ENCODE measurements at places on chromosomes 7 and 10.

- no peaks in the 10 kb centered on the region for H3K27me3 ChIP-seq
- no peak overlapping the region for H3K27ac ChIP-seq
- H3K36me3 ChIP-seq = no peaks in the 10 kb centered on the region
- H3K4me1 ChIP-seq = no peaks in the 10 kb centered on the region
- no peak overlapping the region for H3K4me3 ChIP-seq
Observed at GRCh38 chr7:128841171-128841690, 11.0 kb downstream of the FLNC start.

DNA sequence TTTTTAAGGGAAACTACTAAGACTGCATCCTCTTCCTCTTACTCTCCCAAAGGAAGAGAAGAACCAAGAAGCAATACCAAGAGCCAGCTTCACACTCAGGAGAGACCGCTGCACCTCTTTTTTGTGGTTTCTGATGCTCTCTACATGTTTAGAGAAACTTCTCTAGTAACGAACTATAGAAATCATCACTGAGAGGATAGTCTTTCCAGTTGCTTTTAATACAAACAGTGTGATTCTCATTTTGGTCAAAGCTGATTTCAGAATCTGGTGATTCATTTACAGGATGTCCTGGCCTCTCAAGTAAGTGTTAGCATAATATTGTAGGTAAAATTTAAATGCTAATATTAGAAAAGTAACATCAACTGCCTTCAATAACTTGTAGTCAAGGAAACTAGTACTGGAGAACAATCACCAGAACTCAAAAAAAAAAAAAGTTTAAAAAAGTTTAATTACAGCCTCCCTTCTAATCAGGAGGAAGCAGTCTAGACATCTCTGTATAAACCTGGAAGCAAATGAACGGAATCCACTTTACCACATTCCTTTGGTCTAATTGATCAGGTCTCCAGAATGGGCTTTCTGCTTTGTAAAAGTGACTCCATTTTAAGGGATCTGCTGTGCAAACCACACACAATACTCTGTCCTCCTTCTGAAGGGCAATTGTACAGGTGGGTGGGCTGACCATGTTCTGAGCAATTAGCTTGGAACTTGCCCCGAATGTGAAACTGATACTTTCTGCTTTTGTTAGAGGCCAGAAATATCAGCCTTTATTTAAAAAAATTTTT, 3.0 kb downstream of the LAMB1 start:
- H3K4me3 ChIP-seq = no peak overlapping the region
- no peak overlapping the region for H3K27ac ChIP-seq
- H3K4me1 ChIP-seq = no peaks in the 10 kb centered on the region
- no peaks in the 10 kb centered on the region for H3K36me3 ChIP-seq
- peaks cover 15% of the 10 kb centered on the region for H3K27me3 ChIP-seq

GRCh38 chr10:68618234-68618633, 58.1 kb downstream of the TET1 start:
- no peak overlapping the region for H3K4me3 ChIP-seq
- no peaks in the 10 kb centered on the region for H3K4me1 ChIP-seq
- no peak overlapping the region for H3K27ac ChIP-seq
- H3K36me3 ChIP-seq = no peaks in the 10 kb centered on the region
- H3K27me3 ChIP-seq = no peaks in the 10 kb centered on the region
- no peak for DNase-seq

- no peaks in the 10 kb centered on the region for H3K36me3 ChIP-seq
- H3K27me3 ChIP-seq = no peaks in the 10 kb centered on the region
- H3K4me3 ChIP-seq = no peak overlapping the region
- H3K4me1 ChIP-seq = no peaks in the 10 kb centered on the region
Observed at GRCh38 chr10:121818599-121818998, 109.2 kb downstream of the ATE1 start.

GRCh38 chr7:157685430-157686284, 348.9 kb downstream of the DNAJB6 start:
- peaks cover 21% of the 10 kb centered on the region for H3K4me1 ChIP-seq
- H3K4me3 ChIP-seq = no peak overlapping the region
- H3K27ac ChIP-seq = no peak overlapping the region
- no peaks in the 10 kb centered on the region for H3K36me3 ChIP-seq
- DNase-seq = no peak
- H3K27me3 ChIP-seq = peaks cover 53% of the 10 kb centered on the region

GRCh38 chr10:132497861-132498561, 39.6 kb upstream of the INPP5A start:
- no peaks in the 10 kb centered on the region for H3K4me1 ChIP-seq
- H3K27me3 ChIP-seq = no peaks in the 10 kb centered on the region
- no peak for DNase-seq
- no peaks in the 10 kb centered on the region for H3K36me3 ChIP-seq
- no peak overlapping the region for H3K27ac ChIP-seq

DNA sequence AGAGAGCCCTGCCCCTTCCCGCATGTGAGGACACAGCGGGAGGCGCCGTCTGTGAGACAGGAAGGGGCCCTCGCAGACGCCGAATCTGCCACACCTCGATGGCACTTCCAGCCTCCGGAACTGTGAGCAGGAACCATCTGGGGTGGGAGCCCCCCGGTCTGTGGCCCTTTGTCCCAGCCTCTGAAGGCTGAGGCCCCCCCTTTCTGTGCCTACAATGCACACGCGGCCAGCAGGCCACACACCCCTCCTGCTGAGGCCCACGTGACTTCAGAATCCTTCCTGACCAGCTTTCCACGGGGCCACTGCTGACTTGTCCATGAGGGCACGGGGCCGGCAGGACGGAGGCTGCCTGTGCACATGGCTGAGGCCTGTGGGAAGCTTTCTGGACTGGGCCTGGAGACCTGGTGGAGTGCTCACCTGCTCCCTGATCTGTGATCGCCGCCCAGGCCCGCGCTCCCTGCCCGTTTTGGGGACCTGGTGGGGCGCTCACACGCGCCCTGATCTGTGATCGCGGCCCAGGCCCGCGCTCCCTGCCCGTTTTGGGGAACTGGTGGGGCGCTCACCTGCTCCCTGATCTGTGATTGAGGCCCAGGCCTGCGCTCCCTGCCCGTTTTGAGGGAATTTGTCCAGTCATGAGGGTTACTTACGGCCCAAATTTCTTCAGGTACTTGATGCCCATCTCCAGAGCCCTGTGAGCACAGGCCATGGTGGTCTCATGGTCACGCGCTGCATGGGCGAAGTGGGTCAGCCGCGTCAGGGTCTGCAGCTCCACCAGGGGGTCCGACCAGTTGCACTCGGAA, 34.3 kb downstream of the CFAP46 start:
- no peaks in the 10 kb centered on the region for H3K4me1 ChIP-seq
- H3K27me3 ChIP-seq = no peaks in the 10 kb centered on the region
- DNase-seq = no peak
- no peak overlapping the region for H3K4me3 ChIP-seq

GRCh38 chr10:79067241-79068202, 1.2 kb upstream of the ZMIZ1 start:
- H3K27me3 ChIP-seq = no peaks in the 10 kb centered on the region
- DNase-seq = peak; percentile 73
- H3K27ac ChIP-seq = peak overlapping the region; percentile 74
- peak overlapping the region; percentile 89 for H3K4me3 ChIP-seq

DNA sequence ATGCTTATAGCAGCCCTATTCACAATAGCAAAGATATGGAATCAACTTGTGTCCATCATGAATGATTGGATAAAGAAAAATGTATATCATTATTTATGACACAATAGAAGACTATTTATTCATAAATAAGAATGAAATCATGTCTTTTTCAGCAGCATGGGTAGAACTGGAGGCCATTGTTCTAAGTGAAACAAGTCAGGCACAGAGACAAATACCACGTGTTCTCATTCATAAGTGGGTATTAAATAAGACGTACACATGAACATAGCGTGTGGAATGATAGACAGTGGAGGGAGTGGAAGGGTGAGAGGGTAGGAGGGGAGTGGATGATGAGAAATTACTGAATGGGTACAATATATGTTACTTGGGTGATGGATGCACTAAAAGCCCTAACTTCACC, 762.4 kb downstream of the REEP3 start:
- H3K27ac ChIP-seq = no peak overlapping the region
- H3K36me3 ChIP-seq = no peaks in the 10 kb centered on the region
- DNase-seq = no peak
- no peak overlapping the region for H3K4me3 ChIP-seq

DNA sequence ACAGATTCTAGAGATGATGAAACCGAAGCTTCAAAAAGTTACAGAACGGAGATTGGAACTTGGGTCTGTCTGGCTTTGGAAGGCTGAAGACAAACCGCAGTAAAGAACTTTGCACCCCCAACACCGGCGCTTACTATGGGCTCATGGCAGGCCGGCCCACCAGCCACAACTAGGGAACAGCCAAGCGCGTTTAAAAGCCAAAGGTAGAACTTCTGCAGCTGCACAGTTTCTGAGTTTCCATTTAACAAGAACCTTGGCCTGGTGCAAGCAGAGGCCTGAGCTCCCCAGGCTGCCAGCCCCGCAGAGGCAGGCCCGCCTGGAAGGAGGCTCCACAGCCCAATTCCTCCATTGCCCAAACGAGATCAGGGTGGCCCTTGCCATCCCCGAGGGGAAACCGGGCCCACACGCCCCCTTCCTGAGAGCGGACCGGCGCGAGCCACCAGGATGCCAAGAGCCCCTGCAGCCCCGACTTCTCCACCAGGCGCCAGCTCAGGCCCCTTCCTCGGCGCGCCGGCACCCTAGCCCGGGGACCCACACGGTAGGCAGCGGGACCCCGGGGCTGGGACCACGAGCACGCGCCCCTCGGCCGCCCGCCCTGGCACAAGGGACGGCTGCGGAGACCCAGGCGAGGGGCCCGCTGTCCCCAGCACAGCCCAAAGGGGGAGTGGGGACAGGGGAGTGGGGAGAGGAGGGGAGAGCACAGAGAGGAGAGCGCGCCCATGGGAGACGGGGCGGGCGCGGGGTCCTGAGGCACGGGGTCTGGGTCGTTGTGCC, 566 bp downstream of the MAD1L1 start:
- H3K27me3 ChIP-seq = no peaks in the 10 kb centered on the region
- peak overlapping the region; percentile 59 for H3K27ac ChIP-seq
- H3K4me3 ChIP-seq = peak overlapping the region; percentile 97
- peaks cover 5% of the 10 kb centered on the region for H3K36me3 ChIP-seq
- peaks cover 28% of the 10 kb centered on the region for H3K4me1 ChIP-seq

All from CD8-positive, alpha-beta memory T cell (primary cell).